ENCODE measurements at places on chromosomes 3 and 15.

- DNase-seq = no peak
These were observed 22.8 kb downstream of the SLC9A9 start for GRCh38 chr3:143825513-143825912.

GRCh38 chr3:76038949-76039348 lies 253.6 kb upstream of the ZNF717 start:
- no peak for DNase-seq

DNA sequence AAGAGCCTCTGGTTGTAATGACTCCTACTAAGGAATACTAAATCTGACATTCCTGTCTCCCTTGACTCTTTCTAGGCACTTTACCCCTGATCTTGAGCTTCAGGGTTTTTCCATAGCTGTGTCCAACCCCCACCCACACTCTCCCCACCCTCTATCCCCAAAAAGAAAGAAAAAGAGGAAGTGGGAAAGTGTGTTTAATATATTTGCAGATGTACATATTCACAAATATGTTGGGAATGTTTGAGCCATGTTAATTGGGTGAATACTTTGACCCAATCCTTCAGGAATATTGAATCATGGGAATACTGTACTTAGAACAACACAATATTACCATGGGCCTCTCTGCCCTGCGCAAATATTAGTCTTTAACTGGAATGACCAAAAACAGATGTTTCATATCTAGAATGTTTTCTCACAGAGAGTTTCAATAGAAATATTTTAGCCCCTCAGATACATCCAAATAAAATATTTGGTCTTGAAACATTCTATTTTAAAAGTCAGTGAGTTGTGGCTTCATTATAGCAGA lies 19.8 kb upstream of the PFN2 start:
- DNase-seq = peak; percentile 70

DNA sequence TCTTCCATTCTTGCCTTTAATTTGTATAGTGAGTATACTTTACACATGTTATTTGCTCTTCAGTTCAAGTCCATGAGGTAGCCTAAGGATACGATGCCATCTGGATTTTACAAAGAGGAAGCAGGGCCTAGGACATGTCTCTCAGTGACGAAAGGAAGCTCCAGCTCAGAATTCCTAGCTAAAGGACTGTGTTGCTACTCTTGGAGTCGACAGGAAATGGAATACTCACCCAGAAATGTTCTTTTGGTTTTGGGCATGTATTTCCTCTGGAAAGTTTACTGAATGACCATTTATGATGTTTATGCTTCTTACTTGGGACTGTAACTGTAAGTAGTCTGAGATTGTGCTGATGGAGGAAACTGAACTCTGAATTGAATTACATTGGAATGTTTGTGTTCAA lies 12.5 kb downstream of the OXNAD1 start:
- no peak for DNase-seq

GRCh38 chr3:106014518-106014917 lies 145.7 kb upstream of the CBLB start:
- DNase-seq = no peak

GRCh38 chr3:105656651-105657504 lies 211.9 kb downstream of the CBLB start:
- DNase-seq = peak; percentile 65

DNA sequence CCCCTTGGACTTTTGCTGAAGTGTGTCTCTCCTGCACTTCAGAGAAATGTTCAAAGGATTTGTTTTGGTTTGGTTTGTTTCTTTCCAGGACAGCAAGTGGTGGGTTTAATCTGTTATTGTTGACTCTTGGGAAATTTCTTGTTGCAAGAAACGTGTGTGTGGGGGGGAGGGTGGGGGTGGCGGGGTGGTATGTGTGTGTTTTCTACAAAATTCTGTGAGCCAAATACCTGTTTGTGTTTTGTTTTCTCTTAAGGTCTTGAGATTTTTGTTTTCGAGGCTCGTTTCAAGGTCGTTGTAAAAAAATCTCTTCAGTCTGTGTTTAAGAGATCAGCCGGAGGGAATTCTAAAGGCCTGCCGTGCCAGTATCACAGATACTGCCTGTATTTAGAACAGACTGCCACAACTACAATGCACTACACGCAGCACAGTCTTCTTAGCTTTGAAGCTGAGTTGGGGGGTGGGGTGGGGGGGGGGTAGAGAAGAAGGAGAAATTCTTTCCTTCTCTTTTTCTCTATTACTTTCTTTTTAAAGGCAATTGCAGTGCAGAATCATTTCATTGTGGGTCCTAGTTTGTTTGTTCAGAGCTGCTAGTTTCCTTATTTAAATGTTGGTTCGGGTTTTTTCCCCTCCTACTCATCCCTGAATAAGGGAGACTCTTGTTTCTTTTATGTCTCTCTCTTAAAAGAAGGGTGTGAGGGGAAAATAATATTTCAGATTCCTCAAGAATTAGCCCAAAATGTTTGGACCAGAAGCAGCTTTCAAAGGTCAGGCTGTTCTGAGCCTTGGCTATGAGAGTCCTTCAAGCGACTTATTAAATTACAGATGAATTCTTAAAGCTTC lies 1.4 kb upstream of the BCL6 start:
- DNase-seq = peak; percentile 73

DNA sequence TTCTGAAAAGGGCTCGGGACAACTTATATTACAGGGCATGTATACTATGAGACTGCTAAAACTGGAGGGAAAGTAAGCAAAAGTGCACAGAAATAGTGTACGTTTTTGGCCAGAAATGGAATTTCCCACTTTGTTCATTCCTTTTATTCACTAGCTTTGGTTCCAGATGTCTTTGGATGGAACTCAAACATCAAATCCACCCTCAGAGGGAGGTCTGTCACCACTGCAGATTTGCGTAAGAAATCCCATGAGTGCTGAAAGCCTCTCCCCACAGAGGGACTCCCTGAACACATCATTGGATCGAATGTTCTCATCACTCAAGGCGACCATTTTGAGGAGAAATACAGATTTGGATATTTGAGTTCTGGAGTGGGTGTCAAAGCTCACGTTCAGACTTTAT lies 71.6 kb downstream of the FEM1B start:
- DNase-seq = no peak

GRCh38 chr3:64985072-64985471 lies 297.3 kb upstream of the ADAMTS9 start:
- DNase-seq = no peak

DNA sequence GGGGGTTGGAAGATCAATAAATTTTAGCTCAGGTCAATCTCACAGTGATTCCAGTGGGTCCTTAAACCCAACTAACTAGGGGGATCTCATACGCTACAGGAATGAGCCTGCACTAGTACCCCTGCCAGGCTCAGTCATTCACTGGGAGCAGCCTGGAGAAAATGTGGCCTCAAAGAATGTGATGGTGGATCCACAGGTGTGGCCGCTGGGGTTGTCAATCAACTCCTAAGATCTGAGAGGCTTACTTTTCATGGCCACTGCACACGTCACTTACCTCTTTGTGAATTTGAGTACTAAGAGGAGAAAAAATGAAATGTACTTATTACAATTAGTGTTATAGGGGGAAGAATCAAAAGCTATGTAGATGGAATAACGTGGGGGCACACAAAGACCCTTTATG lies 17.5 kb upstream of the FNDC3B start:
- no peak for DNase-seq

- peak; percentile 10 for DNase-seq
These were observed 238.6 kb downstream of the RAP2B start for GRCh38 chr3:153400641-153401040.

- DNase-seq = peak; percentile 25
These were observed 903.7 kb downstream of the EPHA3 start for GRCh38 chr3:90011131-90011530.

GRCh38 chr3:139121513-139122220 lies 77.0 kb upstream of the PRR23C start:
- DNase-seq = peak; percentile 68

DNA sequence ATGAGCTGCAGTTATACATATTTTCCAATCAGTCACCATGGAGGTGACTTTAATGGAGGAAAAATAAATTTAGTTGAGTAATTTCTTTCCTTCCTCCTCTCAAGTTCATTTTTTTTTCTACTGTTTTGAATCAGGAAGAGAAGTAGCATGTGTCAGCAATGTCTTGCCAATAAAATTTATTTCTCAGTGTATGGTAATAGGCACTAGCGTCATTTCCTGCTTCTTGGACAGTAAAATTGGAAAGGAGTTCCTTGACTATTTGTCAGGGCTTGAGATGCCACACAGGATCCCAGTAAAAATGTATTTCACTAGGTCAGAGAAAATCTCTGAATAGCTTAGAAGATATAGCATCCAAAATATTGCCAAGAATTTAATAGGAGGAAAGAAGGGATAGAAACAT lies 605.9 kb downstream of the ROBO1 start:
- DNase-seq = peak; percentile 51

DNA sequence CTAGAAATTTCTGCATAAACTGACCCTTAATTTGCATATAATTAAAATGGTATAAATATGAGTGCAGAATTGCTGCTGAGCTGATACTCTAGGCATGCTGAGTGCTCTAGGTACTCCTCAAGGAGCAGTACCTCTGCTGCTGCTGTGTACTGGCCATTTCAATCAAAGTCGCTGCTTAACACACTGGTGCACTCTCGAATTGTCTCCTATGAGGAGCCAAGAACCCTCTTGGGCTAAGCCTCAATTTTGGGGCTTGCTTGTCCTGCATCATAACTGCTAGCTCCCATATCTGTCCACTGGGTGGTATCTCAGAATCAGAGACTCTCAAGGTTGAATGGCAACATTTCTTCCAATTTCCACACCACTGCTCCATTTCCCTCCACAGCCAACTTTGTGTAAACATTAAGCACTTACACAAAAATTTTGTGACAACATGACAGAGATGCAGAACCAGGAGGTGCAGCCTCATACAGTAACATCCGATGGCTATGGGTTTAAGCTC lies 82.5 kb downstream of the XXYLT1 start:
- DNase-seq = peak; percentile 44
